ENCODE measurements at places on chromosomes 12 and 14. TPM values are rescaled to one million over a fixed set of nuclear protein-coding genes. Genes with fewer than 3 reads are reported as not detected.

SLC7A8 gene
- 0.33 TPM for total RNA-seq

RNASE12 gene
- not detected for total RNA-seq

RASSF8 gene
- 79.4 TPM for total RNA-seq

LGR5 gene
- not detected for total RNA-seq

CRIP1 gene
- total RNA-seq = 1.1 TPM

MUCL1 gene
- not detected for total RNA-seq

ATL1 gene
- total RNA-seq = 1.3 TPM

CCDC177 gene
- not detected for total RNA-seq

CD163L1 gene
- total RNA-seq = 15.0 TPM

C12orf54 gene
- total RNA-seq = not detected

CPNE8 gene
- total RNA-seq = 29.2 TPM

UBE3B gene
- 36.1 TPM for total RNA-seq

PPP2R3C gene
- 37.7 TPM for total RNA-seq

P3H3 gene
- total RNA-seq = 58.1 TPM

PPFIA2 gene
- total RNA-seq = not detected

PRB2 gene
- not detected for total RNA-seq

TESPA1 gene
- total RNA-seq = not detected

MYF6 gene
- not detected for total RNA-seq

SSTR1 gene
- 0.33 TPM for total RNA-seq

ZFHX2 gene
- 0.65 TPM for total RNA-seq

TECPR2 gene
- 14.4 TPM for total RNA-seq

GLIPR1L1 gene
- total RNA-seq = not detected

NAA30 gene
- total RNA-seq = 33.3 TPM

CYP46A1 gene
- total RNA-seq = not detected

PROX2 gene
- total RNA-seq = under 0.01 TPM

KSR2 gene
- total RNA-seq = 1.3 TPM

ALG10 gene
- 13.6 TPM for total RNA-seq

TRIM9 gene
- total RNA-seq = under 0.01 TPM

DNM1L gene
- 72.2 TPM for total RNA-seq

EIF2B1 gene
- 42.6 TPM for total RNA-seq

IRF2BPL gene
- 10.5 TPM for total RNA-seq

BBOF1 gene
- total RNA-seq = 1.6 TPM

GUCY2C gene
- not detected for total RNA-seq

TMCC3 gene
- 16.0 TPM for total RNA-seq

SLC25A47 gene
- total RNA-seq = 0.33 TPM

IL22 gene
- not detected for total RNA-seq

CELA1 gene
- not detected for total RNA-seq

PARP2 gene
- total RNA-seq = 11.4 TPM

CLEC9A gene
- not detected for total RNA-seq

KRT4 gene
- not detected for total RNA-seq

SH2B3 gene
- 129 TPM for total RNA-seq

All from vein endothelial cell (primary cell).